Body of pancreas (tissue), 4 donors: ENCODE measurements at places on chromosomes 3 and 15. TPM values are rescaled to one million over a fixed set of nuclear protein-coding genes. Genes with fewer than 3 reads are reported as not detected.

The RAB43 gene
- total RNA-seq, result 6.6 TPM

DNA sequence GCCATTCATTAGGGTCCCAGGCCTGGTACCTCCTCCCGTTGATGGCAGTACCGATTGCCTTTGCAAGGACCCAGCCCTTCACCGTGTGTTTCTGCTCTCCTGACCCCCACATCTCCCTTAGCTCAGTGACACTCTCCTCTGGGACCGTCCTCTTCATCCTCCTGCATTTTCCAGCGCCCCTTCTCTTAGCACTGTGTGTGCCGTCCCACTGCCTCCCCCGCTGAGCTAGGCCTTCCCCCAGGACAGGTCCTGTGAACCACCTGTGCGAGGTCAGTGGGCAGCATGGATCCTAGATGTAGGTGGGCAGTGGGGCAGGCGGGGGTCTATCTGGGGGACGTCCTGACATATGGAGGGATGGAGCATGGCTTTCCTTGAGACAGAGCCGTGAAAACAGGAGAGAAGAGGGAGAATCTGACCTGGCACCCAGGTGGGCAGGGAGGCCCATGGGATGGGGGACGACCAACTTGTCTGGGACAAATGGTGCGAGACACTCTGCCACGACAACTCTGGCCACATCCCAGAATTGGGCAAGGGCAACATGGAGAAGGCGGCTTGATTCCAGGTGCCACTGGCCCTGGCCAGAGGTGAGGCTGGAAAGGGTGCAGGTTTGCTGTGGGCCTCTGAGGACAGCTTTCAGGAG lies 87.7 kb upstream of the ALDH1L1 start:
- DNase-seq, result no peak

- no peak for DNase-seq
Measured at GRCh38 chr3:99499235-99500158, 138.9 kb upstream of the COL8A1 start.

- no peak for DNase-seq
Measured at GRCh38 chr15:79030470-79030869, 60.1 kb downstream of the RASGRF1 start.

DNA sequence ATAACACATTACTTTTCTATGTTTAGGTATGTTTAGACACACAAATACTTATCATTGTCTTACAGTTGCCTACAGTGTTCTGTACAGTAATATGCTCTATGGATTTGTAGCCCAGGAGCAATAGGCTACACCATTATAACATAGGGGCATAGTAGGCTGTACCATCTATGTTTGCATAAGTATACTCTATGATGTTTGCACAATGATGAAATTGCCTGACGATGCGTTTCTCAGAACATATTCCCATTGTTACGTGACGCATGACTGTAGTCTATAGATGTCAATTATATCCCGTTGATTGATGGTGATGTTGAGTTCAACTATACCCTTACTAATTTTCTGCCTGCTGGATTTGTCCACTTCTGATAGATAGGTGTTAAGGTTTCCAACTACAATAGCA lies 139.4 kb upstream of the PFN2 start:
- DNase-seq, result no peak

- DNase-seq, result no peak
Measured at GRCh38 chr15:89783861-89784685, 7.9 kb downstream of the MESP2 start.

- no peak for DNase-seq
Measured at GRCh38 chr3:69179740-69180372, 57.5 kb upstream of the LMOD3 start.

- DNase-seq, result peak; percentile 62
Measured at GRCh38 chr3:100254168-100254777, 6.5 kb upstream of the TBC1D23 start.

DNA sequence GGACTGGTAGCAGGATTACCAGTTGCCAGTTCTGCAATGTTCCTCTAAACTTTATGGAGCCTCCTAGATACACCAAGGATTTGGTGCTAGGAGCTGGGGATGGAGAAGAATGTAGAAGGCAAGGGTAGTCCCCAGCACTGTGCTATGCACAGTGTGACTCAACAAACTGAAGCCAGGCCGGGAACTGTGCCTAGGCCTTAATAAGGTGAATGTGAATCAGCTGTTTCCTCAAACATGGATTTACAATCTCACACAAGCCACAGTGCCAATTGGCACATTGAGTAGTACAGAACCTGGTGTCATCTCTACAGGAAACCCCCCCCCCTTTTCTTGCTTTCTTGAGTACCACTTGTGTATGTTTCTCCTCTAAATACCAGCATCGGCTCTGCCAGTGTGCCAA lies 32.5 kb downstream of the MRPS25 start:
- DNase-seq, result no peak

DNA sequence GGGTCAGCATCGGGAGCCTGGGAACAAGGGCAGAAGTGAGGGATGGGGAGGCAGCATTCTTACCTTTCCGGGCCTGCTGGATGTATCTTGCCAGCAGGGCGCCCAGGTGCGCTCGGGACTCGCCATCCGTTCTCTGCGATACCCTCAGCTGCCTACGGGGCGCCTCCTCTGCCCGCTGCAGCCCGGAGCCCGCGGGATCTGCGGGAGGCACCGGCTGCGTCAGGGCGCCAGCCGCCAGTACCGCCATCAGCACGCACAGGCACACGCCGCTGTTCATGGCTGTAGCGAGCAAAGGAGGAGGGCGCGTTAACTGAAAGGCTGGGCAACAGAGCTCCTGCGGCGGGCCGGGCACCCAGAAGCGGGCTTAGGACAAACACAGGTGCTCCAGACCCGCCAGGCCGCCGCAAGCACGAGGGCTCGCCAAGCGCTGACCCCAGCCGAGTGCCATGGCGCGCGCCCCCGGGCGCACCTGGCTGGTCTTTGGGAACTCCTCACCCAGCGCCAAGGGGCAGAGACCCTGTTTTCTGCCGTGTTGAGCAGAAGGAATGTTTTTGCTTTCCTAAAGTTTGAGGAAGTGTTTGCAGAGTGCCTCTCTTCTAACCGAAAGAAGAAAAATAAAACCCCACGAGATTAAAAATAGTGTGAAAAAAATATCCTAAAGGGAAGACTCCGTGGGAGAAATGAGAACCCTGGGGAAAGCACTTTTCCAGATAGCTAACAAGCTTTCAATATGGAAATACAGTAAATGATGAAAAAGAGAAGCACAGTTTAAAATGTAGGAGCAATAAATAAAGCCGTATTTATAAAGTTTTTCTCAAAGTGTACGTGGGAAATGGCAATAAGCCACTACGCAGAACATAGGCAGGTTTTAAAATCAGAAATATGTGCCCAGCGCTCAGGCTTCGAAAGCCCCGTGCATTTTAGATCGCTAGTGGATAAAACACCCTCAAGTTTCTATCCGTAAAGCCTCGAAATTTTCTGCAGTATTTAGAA lies 2.3 kb downstream of the CCK start:
- no peak for DNase-seq

DNA sequence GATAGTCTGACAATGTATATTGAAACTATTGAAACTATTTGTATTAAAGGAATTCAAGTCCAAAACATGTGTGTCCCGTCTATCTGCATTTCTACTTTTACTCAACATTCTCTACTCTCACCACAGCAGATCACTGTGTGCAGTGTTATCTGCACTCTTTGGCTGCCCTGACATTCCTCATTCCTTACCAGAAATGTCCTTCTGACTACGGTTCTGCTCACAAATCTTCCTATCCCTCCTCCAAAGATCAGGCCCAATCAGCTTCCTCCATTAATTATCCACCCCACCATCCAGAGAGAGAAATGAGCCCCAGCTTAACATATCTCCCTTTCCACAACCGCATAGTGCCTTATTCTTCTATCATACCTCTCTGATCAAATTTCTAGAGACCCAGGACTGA lies 94.7 kb downstream of the TBL1XR1 start:
- no peak for DNase-seq

The ETV5 gene
- total RNA-seq, result 39.2 TPM

DNA sequence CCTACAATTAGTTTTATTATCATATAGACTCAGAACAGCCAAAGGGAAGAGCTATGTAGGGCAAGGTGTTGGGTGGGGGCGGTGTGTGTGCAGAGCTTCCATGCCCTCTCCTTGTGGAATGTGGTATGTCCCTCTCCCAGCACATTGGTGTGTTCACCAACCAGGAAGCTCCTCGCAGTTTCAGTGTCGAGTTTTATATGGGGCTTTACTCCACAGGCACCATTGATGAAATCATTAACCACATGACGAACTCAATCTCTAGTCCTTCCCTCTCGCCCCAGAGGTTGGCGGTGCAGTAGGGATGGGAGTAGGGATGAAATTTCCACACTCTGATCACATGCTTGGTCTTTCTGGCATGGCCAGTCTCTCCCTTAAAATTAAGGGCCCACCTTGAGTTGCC lies 13.6 kb upstream of the SRP14 start:
- DNase-seq, result no peak

- no peak for DNase-seq
Measured at GRCh38 chr3:175743733-175744400, 884.7 kb downstream of the NAALADL2 start.

The NEK10 gene
- total RNA-seq, result 0.78 TPM

The DGKG gene
- total RNA-seq, result 0.78 TPM

DNA sequence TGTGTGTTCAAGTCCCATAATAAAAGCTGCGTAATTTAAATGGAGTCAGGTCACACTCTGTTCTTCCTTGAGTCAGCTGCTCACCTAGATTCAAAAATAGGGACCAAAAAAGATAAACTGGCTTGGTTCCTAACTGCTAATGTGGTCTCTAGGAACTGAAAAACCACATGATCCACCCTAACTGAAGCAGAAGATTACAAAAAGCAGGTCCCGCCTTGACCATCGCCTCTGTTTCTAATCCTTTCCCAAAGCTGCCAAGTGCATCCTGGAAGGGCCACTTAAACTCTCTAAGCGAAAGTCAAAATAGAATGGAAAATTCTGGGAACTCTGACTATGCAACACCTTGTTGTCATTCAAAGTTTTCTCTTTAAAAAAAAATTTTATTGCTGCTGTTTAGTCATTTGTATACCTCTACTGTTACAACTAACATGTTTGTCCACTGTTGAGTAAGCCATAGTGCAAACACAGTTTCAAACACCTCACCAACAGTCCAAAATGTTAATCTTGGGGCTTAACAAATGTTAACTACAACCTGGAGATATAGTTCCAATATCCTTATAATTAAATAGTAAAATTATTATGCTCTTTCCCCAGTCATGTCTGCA lies 88.9 kb upstream of the THBS1 start:
- DNase-seq, result no peak

DNA sequence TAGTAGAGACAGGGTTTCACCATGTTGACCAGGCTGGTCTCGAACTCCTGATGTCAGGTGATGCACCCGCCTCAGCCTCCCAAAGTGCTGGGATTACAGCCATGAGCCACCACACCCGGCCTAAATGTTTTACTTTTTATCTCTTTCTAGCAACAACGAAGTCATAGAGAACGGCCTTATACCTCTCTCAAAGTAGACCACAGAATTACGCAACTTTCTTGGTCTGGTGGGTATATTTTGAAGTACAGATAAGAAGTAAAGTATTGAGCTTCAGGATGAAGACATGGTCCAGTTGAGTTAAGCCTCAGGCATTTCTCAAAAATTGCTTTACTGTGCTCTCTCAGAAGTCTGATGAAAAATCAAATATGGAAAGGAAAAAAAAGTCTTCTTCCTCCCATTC lies 30.6 kb downstream of the FAM240A start:
- no peak for DNase-seq

- DNase-seq, result no peak
Measured at GRCh38 chr3:49656541-49657112, 17.5 kb upstream of the APEH start.

DNA sequence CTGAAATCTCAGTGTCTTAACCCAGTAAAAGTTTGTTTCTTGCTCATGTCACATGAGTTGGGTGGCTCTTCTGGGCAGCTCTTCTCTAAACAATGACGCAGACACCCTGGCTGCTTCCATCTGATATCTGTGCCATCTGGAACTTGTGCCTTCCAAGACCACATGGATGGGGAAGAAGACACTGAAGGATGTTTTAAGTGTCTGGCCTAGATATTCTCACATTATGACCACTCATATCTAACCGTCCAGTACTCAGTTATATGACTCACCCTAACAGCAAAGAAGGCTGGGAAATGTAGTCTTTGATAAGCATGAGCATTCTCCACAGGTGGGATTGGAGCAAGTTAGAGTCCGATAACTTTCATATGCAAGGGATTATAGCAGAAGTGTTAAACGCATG lies 66.4 kb downstream of the RYR3 start:
- DNase-seq, result no peak

- no peak for DNase-seq
Measured at GRCh38 chr3:8518138-8518537, 16.5 kb downstream of the LMCD1 start.

The APBA2 gene
- total RNA-seq, result 29.0 TPM

DNA sequence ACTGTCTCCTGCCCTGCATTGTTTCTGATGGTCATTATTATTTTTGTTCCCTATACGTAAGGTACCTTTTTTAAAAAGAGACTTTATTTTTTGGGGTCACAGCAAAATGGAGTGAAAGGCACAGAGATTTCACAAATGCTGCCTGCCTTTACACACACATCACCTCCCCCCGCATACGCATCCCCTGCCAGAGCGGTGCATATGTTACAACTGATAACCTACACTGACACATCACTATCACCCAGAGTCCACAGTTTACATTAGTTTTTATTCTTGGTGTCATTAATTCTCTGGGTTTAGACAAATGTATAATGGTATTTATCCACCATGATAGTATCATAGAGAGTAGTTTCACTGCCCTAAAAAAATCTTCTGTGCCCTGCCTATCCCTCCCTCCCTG lies 43.6 kb upstream of the KLF13 start:
- DNase-seq, result no peak

The RBPMS2 gene
- 0.33 TPM for total RNA-seq

The SOX14 gene
- total RNA-seq, result not detected

DNA sequence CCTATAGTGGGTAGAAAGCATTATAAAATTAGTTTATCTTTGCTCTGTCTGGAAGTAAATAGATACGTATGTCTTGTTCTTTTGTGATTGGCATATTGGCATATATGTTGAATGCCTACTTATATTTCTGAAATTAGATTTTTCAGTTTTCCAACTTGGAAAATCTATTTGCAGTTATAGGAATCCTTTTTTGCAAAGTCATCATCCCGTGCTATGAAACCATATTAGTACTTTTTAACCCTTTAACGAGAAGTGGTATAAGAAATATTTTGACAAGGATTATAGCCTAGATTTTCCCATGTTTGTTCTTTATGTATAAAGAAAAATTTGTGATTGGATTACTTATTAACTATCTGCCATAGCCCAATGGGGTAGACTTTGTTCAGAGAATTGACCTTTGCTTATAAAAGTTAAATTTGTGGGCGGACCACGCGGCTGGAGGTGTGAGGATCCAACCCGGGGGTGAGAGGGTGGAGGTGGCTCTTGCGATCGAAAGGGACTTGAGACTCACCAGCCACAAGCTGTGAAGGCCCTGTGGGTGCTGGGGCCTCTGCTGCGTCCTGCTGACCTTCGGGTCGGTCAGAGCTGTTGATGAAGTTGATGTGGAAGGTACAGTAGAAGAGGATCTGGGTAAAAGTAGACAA lies 5.9 kb downstream of the LRRC28 start:
- no peak for DNase-seq

GRCh38 chr15:91952216-91952615 lies 98.7 kb downstream of the SLCO3A1 start:
- no peak for DNase-seq

DNA sequence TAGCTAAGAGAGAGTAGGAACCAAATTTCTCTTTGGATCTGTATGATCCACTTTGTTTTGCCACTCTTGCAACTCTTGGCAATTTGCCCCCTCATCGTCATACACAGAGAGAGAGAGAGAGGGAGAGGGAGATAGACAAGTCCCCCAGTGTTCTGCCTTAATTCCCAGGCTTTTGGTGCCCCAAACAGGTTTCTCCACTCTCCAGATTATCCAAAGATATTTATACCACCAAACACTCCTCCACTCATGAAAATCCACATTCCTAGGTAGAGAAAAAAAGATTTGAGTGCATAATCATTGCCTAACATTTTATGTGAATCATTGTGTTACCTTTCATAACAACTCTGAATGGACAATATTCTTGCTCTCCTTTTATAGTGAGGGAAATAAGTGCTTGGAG lies 15.3 kb downstream of the ACP3 start:
- DNase-seq, result no peak
